ENCODE measurements at places on chromosomes 3 and 15.

GRCh38 chr3:18586076-18586475, 160.9 kb upstream of the SATB1 start:
- no peak for DNase-seq
- no peak overlapping the region for H3K27ac ChIP-seq
- H3K4me1 ChIP-seq: no peaks in the 10 kb centered on the region
- no peaks in the 10 kb centered on the region for H3K27me3 ChIP-seq
- H3K36me3 ChIP-seq: no peaks in the 10 kb centered on the region

DNA sequence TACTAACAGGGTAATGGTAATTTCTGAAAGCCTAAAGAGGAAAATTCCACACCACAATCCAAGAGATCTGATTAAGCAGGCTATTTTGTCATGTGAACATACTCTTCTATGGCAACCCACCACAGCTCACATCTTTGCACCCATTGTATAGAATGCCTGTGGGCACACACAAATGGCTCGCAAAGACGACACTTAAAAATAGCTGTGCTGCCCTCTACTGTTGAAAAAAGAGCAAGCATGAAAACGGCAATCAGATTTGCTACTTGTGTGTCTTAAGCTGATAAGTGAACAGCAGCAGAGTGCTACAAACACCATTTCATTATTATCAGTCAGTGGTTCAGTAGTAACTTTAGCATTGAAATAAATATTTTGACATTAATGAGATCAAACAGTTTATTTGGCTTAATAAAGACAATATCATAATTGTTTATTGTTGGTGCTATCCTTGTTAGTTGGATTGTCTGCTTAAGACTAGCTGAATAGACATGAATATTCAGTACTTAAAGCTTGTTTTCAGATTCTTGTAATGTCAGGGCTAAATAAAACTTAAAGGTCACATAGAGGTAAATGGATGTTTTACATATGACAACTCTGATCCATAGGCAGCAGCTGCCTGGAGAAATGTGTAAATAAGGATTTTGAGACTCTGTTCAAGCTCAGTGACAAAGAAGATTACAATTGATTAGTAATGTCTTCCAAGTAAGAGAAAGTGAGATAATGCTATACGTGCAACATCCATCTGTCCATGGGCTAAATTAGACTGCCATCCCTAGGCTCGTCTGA, 199.1 kb downstream of the LRRN1 start:
- H3K27me3 ChIP-seq: no peaks in the 10 kb centered on the region
- no peak for DNase-seq
- H3K27ac ChIP-seq: no peak overlapping the region
- H3K4me3 ChIP-seq: no peak overlapping the region
- H3K4me1 ChIP-seq: no peaks in the 10 kb centered on the region

- H3K36me3 ChIP-seq: no peaks in the 10 kb centered on the region
- DNase-seq: no peak
- H3K27ac ChIP-seq: peak overlapping the region; percentile 51
- peaks cover 12% of the 10 kb centered on the region for H3K27me3 ChIP-seq
- H3K4me1 ChIP-seq: peaks cover 6% of the 10 kb centered on the region
- no peak overlapping the region for H3K4me3 ChIP-seq
Measured at GRCh38 chr3:128550471-128551126, 57.6 kb upstream of the GATA2 start.

GRCh38 chr3:188060840-188061544, 93.0 kb upstream of the LPP start:
- H3K36me3 ChIP-seq: no peaks in the 10 kb centered on the region
- no peak overlapping the region for H3K4me3 ChIP-seq

DNA sequence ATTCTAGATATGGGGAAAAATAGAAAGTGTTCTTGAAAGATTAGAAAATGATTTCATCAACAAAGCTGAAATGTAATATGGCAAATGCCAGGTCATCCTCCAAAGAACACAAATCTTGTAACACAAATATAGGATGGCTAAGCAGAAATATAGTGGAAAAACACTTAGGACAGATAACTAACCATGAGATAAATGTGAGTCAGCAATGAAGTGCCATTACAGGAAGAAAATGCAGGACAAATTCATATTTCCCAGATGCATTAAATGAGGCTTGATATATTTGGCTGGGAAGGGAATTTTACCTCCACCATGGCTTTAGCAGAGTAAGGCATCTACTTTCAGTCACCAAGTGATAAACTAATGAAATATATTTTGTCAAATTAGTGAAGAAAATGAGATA, 92.8 kb upstream of the SEMA6D start:
- no peak overlapping the region for H3K4me3 ChIP-seq
- H3K36me3 ChIP-seq: no peaks in the 10 kb centered on the region
- no peak for DNase-seq
- no peak overlapping the region for H3K27ac ChIP-seq
- no peaks in the 10 kb centered on the region for H3K4me1 ChIP-seq

DNA sequence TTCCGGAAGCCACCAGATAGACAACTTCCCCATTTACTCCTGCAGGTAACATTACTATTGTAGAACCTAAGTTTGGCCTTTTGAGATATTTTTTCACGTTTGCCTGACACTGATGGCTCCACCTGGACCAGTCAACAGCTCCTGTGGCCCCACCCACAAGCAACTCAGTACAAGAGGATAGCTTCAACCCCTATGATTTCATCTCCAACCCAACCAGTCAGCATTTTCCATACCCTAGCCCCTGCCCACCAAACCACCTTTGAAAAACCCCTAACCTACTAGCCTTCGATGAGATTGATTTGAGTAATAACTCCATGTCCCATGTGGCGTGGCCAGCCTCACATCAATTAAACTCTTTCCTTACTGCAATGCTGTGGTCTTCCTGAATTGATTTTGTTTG, 950 bp upstream of the EHHADH start:
- H3K27ac ChIP-seq: no peak overlapping the region
- DNase-seq: no peak
- H3K36me3 ChIP-seq: no peaks in the 10 kb centered on the region

DNA sequence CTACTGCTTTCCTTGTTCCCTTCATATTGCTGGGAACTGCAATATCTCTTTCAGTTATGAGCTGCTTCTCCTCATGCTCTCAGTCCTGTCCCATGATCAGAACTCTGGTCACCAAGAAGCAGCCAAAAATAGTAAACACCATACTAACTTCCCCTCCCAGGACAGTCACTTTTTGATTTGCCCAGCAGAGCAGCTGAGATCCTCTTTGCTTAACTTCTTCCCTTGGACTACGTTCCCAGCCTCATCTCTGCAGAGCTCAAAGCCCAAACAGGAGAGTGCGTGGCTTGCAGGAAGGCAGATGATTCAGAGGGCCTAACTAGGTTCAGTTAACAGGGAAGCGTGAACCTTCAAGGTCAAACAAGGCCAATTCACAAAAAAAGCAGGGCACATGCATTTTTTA, 153.2 kb downstream of the CTNNB1 start:
- H3K27ac ChIP-seq: no peak overlapping the region
- no peak for DNase-seq
- no peaks in the 10 kb centered on the region for H3K36me3 ChIP-seq
- H3K4me3 ChIP-seq: no peak overlapping the region
- no peaks in the 10 kb centered on the region for H3K27me3 ChIP-seq

DNA sequence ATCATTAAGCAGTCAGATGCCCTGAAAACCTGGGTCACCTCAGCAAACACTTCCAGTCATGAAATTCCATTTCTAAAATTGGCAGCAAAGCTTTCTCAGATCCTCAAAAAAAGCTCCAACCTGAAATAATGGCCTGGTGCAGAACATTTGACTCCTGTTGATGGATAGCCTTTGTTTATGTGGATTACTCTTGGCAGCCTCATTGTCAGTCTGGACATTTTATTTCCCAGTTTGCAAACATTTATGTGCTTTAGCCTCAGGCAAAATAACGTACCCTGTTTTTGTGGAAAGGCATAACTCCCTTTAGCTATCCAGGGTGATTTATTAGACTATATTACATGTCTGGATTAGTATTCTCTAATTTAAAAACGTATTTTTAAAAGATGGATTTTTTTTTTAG, 53.9 kb downstream of the PXYLP1 start:
- no peaks in the 10 kb centered on the region for H3K27me3 ChIP-seq
- H3K27ac ChIP-seq: no peak overlapping the region
- DNase-seq: no peak
- H3K4me1 ChIP-seq: peaks cover 4% of the 10 kb centered on the region
- peaks cover 73% of the 10 kb centered on the region for H3K36me3 ChIP-seq

DNA sequence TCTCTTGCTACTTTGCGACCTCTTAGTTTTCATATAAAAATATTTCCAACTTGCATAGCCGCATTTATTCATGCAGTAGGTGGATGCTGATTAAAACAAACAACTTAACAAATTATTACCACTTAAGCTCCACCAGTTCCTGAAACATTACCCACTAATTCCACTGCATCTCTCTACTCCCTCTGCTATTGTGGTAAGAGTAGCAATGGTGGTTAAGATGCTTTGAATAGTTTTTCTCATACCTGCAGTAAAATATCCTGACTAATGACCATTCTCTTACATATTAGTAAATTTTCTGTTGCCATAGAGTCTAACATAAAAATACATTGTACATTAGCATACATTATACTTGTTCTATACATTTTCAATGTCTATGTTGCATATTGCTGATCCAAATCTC, 397.6 kb upstream of the PLSCR5 start:
- no peak overlapping the region for H3K27ac ChIP-seq
- H3K4me1 ChIP-seq: no peaks in the 10 kb centered on the region

GRCh38 chr3:52533623-52534280, at the start of gene NT5DC2:
Gene NT5DC2 (minus strand): TSS chr3:52533857. CDS start chr3:52533737, 120 bp downstream.
- DNase-seq: peak; percentile 60
- no peaks in the 10 kb centered on the region for H3K27me3 ChIP-seq
- peaks cover 86% of the 10 kb centered on the region for H3K4me1 ChIP-seq
- H3K27ac ChIP-seq: peak within 1 kb of the TSS; percentile 72

GRCh38 chr15:95035106-95035505, 803.7 kb downstream of the MCTP2 start:
- no peak for DNase-seq
- no peaks in the 10 kb centered on the region for H3K4me1 ChIP-seq
- H3K4me3 ChIP-seq: no peak overlapping the region
- H3K36me3 ChIP-seq: no peaks in the 10 kb centered on the region

DNA sequence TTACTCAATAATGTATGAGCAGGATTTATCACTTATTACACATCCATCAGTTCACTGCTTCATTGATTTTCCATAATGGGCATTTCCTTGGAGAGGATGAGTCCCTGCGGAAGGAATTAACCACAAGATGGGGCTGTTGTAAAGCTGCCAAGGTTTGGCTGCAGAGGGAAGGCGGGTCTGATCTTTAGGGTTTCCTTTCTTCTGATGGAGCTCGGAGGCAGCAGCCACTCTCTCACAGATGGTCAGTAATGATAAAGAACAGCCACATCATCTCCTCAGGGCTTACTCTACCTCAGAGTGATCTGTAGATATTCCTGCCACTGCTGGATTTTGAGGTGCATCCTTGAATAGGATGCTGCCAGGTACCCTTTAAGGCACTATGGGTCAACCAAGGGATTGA, 115.2 kb downstream of the USP13 start:
- H3K27ac ChIP-seq: no peak overlapping the region
- no peak overlapping the region for H3K4me3 ChIP-seq
- DNase-seq: no peak
- no peaks in the 10 kb centered on the region for H3K4me1 ChIP-seq
- no peaks in the 10 kb centered on the region for H3K36me3 ChIP-seq

GRCh38 chr3:120244834-120245225, 40.2 kb downstream of the GPR156 start:
- no peak overlapping the region for H3K4me3 ChIP-seq
- DNase-seq: no peak
- no peaks in the 10 kb centered on the region for H3K36me3 ChIP-seq
- H3K4me1 ChIP-seq: no peaks in the 10 kb centered on the region
- H3K27me3 ChIP-seq: no peaks in the 10 kb centered on the region

DNA sequence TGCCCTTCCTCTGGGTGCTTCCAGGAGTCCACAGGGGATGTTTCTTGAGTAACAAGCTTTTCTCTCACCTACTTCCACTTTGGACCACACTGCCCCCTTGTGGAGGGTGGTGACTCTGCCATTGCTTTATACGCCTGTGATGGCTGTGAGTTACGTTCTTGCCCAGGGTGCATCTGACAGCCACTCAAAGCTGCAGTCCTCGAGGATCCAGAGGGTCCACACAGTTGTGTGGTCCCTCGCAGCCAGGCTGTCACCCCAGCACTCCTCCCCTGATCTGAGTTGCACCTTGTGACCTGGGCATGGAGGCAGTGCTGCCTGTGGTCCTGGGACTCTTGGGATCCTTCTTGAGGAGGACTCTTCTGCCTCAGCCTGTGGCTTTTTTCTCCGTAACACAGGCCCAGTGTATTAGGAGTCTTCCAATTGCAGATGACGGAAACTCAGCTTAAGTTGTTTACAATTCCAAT, 23.4 kb downstream of the FOXL2 start:
- H3K27ac ChIP-seq: no peak overlapping the region
- H3K27me3 ChIP-seq: no peaks in the 10 kb centered on the region
- H3K4me3 ChIP-seq: no peak overlapping the region
- no peaks in the 10 kb centered on the region for H3K36me3 ChIP-seq
- peak; percentile 81 for DNase-seq

- no peak for DNase-seq
- H3K4me3 ChIP-seq: no peak overlapping the region
- H3K27me3 ChIP-seq: no peaks in the 10 kb centered on the region
- H3K4me1 ChIP-seq: peaks cover 20% of the 10 kb centered on the region
- H3K27ac ChIP-seq: no peak overlapping the region
Measured at GRCh38 chr3:31962801-31963205, 18.3 kb downstream of the OSBPL10 start.

DNA sequence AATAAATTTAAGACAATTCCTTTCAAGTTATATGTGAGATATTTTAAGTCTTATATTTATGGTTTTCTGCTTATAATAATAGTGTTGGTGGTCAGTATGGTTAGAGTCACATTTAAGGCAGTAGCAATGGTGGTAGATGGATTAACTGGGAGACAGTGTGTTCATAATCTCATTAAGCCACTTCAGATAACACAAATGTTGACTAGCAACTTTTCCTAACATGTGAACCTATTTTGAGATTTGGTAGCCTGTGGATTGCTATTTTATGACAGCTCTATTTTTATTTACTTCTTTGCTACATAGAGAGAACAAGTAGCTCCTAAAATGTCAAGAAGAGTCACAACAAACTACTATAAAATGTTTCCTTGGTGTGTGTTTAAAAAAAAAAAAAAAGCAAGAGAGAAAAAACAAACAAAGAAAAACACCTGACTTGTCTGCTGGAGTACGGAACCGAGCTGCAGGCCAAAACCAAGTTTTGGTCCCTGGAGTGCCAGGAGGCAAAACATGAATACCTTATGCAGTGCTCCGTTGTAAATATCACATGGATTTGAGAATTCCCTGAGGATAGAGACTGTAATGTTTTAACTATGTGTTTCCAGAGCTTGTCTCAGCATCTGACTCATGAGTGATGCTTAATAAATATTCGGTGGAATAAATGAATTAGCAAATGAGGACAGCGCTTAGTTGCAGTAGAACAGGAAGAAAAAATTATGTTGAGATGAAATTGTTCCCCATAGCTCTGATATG, 457.1 kb upstream of the ROBO2 start:
- H3K4me1 ChIP-seq: no peaks in the 10 kb centered on the region
- H3K27ac ChIP-seq: peak overlapping the region; percentile 30
- H3K27me3 ChIP-seq: no peaks in the 10 kb centered on the region
- DNase-seq: no peak

- no peak overlapping the region for H3K27ac ChIP-seq
- H3K4me1 ChIP-seq: no peaks in the 10 kb centered on the region
- no peak overlapping the region for H3K4me3 ChIP-seq
Measured at GRCh38 chr3:9130345-9131305, 118.8 kb downstream of the SRGAP3 start.

- no peak overlapping the region for H3K4me3 ChIP-seq
- H3K36me3 ChIP-seq: no peaks in the 10 kb centered on the region
- peaks cover 5% of the 10 kb centered on the region for H3K27me3 ChIP-seq
- no peaks in the 10 kb centered on the region for H3K4me1 ChIP-seq
Measured at GRCh38 chr3:187430576-187430975, 62.4 kb downstream of the RTP4 start.

- H3K36me3 ChIP-seq: peaks cover 34% of the 10 kb centered on the region
- no peak overlapping the region for H3K4me3 ChIP-seq
- no peak for DNase-seq
- no peaks in the 10 kb centered on the region for H3K27me3 ChIP-seq
- no peak overlapping the region for H3K27ac ChIP-seq
Measured at GRCh38 chr3:179723617-179724016, 70.8 kb downstream of the USP13 start.
